Peyer's patch (tissue), 4 donors: ENCODE measurements at places on chromosomes 2 and 18. TPM values are rescaled to one million over a fixed set of nuclear protein-coding genes. Genes with fewer than 3 reads are reported as not detected.

The C18orf63 gene
- total RNA-seq: not detected

The PROC gene
- total RNA-seq: 1.6 TPM

The SERPINB13 gene
- total RNA-seq: not detected

The POTEC gene
- total RNA-seq: not detected

The OSR1 gene
- total RNA-seq: 14.9 TPM

The SERPINB4 gene
- not detected for total RNA-seq

The AKAIN1 gene
- not detected for total RNA-seq

The LAMA3 gene
- 14.9 TPM for total RNA-seq

The PAIP2B gene
- 2.3 TPM for total RNA-seq

The PCARE gene
- not detected for total RNA-seq

The SS18 gene
- total RNA-seq: 81.8 TPM

The SAG gene
- total RNA-seq: not detected

The DNER gene
- 0.35 TPM for total RNA-seq

The RGPD3 gene
- 0.67 TPM for total RNA-seq

The CDH7 gene
- not detected for total RNA-seq

The MZT2B gene
- total RNA-seq: 47.0 TPM

The STK25 gene
- total RNA-seq: 149 TPM

The AQP4 gene
- total RNA-seq: not detected

The MC4R gene
- total RNA-seq: not detected

The ZFAND2B gene
- total RNA-seq: 110 TPM

The GTF2A1L gene
- total RNA-seq: not detected

The POTEE gene
- total RNA-seq: not detected

The FASTKD1 gene
- total RNA-seq: 53.7 TPM

The FAM161A gene
- total RNA-seq: 0.57 TPM

The IRS1 gene
- 27.9 TPM for total RNA-seq

The STARD6 gene
- total RNA-seq: not detected

The CXCR4 gene
- total RNA-seq: 34.0 TPM

The FER1L5 gene
- not detected for total RNA-seq

The CPLX4 gene
- total RNA-seq: not detected

The CCDC138 gene
- total RNA-seq: 6.3 TPM

The SCTR gene
- total RNA-seq: not detected

The TXNL1 gene
- total RNA-seq: 37.1 TPM

The CCDC74B gene
- 2.6 TPM for total RNA-seq

The ASB18 gene
- not detected for total RNA-seq

The B3GNT2 gene
- 20.6 TPM for total RNA-seq

The LTBP1 gene
- total RNA-seq: 23.1 TPM

The NR4A2 gene
- 1.9 TPM for total RNA-seq

The C2orf69 gene
- total RNA-seq: 9.0 TPM

The MALL gene
- 606 TPM for total RNA-seq

The ARHGAP25 gene
- 82.5 TPM for total RNA-seq

The ALKAL2 gene
- total RNA-seq: not detected

The BMP10 gene
- not detected for total RNA-seq
